ENCODE measurements at places on chromosomes 3 and 15. TPM values are rescaled to one million over a fixed set of nuclear protein-coding genes. Genes with fewer than 3 reads are reported as not detected.

DNA sequence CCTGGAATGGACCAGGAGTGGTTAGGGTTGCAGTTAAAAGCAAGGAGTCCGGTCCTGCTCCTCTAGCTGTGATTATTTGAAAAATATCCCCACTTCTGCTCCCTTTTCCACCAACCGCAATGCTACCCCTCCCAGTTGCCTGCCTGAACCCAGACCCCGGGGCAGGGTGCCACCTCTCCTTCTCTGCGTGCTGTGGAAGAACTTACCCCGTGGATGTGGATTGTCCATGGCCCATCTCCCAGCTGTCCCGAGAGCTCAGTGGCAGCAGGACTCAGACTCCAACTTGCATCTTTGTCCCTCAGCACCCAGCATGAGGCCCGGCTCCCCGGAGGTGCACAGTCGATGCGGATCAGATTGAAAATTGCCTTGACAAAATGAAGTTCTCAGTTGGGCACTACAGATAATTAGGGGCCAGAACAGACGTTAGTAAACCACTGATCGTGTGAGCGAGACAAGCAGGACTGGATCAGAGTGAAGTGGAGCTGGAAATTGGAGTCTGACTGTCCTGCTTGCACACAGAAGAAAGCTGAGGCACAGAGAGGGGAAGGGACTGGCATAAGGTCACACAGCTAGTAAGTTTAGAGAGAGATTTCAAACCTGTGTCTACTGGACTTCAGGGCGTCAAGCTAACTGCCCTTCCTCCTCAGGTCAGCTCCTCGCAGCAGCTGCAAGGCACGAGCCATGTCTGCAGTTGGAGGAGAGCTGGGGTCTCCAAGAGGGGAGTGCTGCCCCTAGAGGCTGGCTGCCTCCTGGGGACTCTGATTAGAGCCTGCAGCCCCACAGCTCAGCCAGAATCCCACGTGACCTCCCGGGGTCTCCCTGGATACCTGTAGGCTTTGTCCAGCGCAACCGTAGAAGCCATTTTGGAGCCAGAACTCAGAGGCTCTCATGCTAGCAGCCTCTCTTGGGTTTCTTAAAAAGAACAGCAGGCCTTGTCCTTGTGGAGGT is 14.7 kb downstream of the SLC6A1 start:
- no peak for DNase-seq

DNA sequence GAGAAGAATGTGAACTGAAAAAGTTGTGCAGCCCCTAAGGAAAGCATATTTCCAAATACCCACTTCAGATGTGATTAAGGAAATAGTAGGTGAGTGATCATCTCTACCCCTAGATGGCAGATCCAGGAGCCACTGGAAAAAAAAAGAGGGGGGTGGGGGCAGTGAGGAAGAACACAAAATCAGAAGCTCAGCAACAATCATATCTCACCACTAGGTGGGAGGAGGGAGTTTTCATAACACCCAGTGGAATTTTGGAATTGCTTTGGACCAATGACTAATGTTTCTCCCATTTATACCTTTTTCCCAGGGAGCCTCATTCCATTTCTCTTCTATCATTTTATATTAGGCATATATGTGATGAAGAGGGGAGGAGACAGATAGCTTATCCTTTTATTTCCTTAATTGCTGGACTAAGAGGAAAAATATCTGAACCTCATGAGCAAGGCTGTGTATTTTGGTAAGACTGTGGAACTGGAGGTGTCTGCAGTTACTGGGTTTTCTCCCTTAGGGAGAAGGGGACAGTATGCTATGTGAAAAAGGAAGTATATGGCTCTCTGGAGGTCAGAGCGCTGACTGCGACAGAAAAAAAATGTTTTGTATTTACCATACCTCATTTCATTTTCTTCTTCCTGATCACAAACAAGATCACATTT is 363.4 kb downstream of the GAP43 start:
- no peak for DNase-seq

DNA sequence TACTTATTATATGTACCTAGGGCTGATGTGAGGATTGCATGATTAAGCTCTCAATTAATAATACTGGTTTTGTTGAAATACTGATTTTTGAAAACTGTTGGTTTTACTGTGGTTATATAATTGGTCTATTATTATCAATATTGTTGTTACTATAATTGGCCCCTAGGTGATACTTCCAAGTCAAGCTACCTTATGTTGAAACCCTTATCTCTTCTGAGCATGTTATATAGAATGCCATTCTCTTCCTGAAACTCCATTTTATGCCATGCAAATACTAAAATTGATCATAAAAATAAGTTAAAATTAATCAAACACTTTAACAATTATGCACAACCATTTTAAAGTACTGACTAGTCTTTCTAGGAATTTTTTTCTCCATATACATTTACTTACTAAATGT is 46.1 kb downstream of the BBS4 start:
- no peak for DNase-seq

The IGF2BP2 gene
- total RNA-seq: 37.9 TPM

Measured in SJSA1 (cell line).